ENCODE measurements at places on chromosomes 6 and 20. TPM values are rescaled to one million over a fixed set of nuclear protein-coding genes. Genes with fewer than 3 reads are reported as not detected.
A peak's percentile ranks its signal among the peaks of the same experiment; 100 is the strongest.

DNA sequence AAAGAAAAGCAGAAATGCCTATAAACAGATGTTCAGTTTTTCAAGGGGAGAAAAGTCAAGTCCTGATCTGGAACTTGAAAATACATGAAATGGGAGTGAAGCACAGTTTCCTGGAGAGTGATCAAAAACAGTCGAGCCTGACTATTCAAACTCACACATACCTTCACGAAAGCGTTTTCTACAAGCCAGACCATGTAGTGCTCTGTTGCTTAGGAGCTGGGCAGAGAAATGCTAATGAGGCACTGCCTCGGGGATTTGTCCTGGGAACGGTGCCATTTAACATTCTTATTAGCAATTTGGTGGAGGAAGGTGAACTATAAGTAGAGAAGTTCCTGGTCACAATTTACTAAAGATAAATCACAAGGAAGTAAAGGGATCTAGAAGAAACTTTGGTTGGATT is 5.9 kb downstream of the NHSL1 start:
- DNase-seq: no peak

- no peak for DNase-seq
These were observed 72.9 kb downstream of the SLC22A3 start for GRCh38 chr6:160420969-160421556.

GRCh38 chr6:40925341-40925740 is 113.7 kb downstream of the UNC5CL start:
- DNase-seq: no peak

- DNase-seq: peak; percentile 23
These were observed 52.9 kb upstream of the APCDD1L start for GRCh38 chr20:58568126-58568482.

- no peak for DNase-seq
These were observed 5.7 kb upstream of the OSTM1 start for GRCh38 chr6:108080010-108080780.

DNA sequence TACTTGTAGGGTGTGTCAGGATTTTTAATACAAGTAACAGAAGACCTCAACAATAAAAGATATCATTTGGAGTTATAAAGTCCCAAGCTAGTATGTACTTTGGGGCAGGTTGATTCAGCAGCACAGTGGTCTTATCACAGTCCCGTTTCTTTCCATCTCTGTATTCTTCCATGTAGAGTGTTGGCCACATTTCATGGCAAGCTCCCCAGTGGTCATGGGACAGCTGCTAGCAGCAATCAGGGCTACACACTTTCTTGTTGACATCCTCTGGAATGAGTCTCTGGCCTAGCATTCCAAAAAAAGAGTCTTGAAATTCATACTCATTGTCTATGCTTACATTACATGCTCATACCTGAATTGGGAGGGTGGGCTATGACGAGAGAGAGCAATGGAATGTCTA is 53.2 kb downstream of the SOBP start:
- DNase-seq: no peak

DNA sequence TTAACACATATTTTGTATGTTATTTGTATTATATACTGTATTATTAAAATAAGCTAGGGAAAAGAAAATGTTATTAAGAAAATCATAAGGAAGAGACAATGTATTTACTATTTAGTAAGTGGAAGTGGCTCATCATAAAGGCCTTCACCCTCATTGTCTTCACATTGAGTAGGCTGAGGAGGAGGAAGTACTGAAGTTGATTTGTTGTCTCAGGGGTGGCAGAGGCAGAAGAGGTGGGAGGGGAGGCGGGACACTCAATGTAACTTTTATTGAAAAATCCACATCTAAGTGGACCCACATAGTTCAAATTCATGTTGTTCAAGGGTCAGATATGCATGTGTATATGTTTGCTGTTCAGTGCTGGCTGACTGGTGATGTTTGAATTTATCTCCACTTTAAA is 210.2 kb upstream of the CITED2 start:
- DNase-seq: no peak

MYH7B gene
- 24.3 TPM for polyA plus RNA-seq

GRCh38 chr6:24718449-24719124 is 367 bp downstream of the C6orf62 start:
- DNase-seq: no peak

GRCh38 chr6:127956260-127956888 is 55.5 kb upstream of the THEMIS start:
- no peak for DNase-seq

GRCh38 chr20:60024245-60024644 is 66.0 kb downstream of the CDH26 start:
- DNase-seq: no peak

DDX43 gene
- polyA plus RNA-seq: 24.5 TPM

TINAG gene
- not detected for polyA plus RNA-seq
